ENCODE measurements at places on chromosomes 6 and 20.

- no peak for DNase-seq
Observed at GRCh38 chr6:4903751-4904370, 100.0 kb downstream of the RPP40 start.

DNA sequence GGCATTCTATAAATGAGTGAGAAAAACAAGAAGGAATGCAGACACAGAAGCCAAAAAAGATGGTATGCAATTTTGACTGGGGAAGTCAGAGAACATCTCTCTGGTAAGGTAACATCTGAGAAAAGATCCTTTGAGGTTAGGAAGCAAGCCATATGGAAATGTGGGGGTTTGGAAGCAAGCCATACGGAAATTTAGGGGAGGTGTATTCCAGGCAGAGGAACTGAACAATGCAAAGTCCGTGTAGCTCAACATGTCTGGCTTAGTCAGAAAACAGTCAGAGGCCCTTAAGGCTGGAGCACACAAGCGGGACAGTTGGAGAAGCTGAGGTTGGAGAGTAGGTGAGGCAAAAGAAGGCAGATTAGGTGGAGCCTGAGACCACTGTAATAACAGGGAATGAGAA is 35.3 kb downstream of the RALGAPA2 start:
- no peak for DNase-seq

DNA sequence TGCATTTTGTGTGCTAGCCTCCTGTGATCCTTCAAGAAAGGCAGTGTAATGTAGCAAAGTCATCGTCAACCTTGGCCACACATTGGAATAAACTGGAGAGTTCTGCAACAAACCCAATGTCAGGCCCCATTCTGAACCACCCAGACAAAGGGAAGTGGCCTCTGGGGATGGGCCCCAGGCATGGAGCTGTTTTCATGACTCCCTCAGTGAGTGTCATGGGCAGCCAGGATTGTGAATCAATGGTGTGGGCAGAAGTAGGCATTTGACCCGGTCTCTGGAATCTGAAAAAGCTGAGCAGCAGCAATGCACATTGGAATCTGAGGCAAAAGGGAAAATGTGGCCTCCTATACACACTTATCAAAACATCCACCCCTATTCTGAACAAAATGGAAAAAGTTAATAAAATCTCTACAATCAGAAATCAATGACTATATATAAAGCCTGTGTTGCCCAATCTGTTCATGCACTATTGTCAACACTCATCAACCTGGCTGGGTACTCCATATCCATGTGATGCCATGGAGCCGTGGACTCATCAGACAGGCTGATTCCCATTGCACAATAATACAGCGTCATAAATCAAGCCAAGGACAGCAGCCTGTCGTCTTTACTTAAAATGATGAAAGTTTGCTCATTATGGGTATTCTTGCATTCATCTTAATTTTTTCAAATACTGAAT is 134.9 kb upstream of the STMND1 start:
- no peak for DNase-seq

- peak; percentile 8 for DNase-seq
Observed at GRCh38 chr20:15162079-15162647, 824.8 kb upstream of the FLRT3 start.

- DNase-seq: no peak
Observed at GRCh38 chr6:121522771-121523386, 87.4 kb downstream of the GJA1 start.

GRCh38 chr20:63580796-63581461 is 6.9 kb upstream of the HELZ2 start:
- peak; percentile 77 for DNase-seq

- DNase-seq: no peak
Observed at GRCh38 chr6:139927742-139928305, 553.4 kb upstream of the CITED2 start.

DNA sequence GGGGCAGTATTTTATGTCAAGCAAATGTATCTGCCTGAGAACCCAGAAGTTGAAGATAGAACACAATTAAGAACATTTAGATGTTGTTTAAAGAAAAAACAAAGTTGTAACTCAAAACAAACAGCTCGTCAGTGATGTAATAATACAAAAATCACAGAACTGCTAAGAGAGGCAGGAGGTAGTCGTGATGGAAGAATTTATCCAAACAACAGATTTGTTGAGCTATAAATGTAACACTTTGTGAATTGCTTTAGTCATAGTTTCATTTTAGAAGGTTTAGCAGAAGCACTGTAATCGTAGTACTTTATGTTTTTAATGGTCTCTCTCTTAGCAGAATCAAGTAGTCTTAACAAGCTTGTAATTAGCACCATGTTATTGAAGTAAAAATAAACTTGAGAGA is 73.6 kb downstream of the SCAF8 start:
- no peak for DNase-seq

GRCh38 chr20:19782669-19783068 is 24.6 kb downstream of the RIN2 start:
- DNase-seq: no peak

Data from CD8-positive, alpha-beta T cell (primary cell).